ENCODE measurements at places on chromosomes 16 and 17.

GRCh38 chr17:29847527-29848400 is 82.3 kb downstream of the SSH2 start:
- DNase-seq: no peak

DNA sequence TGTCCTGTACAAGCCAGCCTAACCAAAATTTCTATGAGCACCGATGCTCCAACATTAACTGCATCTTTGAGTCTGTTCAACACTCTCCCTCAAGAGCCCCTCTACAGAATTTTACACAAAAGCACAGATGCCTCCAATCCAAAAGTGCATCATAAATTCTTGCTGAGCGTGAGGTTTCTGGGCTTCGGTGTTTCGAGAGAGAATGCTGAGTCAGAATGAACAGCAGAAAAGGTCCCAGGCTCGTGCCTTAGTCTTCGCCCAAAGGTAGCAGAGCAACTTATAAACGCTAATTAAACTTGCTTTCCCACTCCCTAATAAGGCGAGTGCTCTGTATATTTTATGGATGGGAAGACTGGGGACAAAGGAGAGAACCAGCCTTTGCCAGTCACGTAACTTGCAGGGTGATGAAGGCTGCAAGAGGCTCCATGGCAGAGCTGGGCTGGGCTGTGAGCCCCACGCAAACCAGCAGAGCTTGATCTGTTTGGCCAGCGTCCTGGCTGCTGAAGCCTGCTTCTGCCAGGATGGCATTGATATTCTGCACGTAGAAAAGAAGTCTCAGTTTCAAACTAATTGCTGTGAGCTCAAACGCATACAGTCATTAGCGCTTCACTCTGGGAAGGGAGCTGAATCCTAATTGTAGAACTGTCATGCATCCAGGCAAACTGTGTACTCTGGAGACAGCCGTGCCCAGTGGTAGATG is 138.5 kb downstream of the DNAH9 start:
- DNase-seq: no peak

DNA sequence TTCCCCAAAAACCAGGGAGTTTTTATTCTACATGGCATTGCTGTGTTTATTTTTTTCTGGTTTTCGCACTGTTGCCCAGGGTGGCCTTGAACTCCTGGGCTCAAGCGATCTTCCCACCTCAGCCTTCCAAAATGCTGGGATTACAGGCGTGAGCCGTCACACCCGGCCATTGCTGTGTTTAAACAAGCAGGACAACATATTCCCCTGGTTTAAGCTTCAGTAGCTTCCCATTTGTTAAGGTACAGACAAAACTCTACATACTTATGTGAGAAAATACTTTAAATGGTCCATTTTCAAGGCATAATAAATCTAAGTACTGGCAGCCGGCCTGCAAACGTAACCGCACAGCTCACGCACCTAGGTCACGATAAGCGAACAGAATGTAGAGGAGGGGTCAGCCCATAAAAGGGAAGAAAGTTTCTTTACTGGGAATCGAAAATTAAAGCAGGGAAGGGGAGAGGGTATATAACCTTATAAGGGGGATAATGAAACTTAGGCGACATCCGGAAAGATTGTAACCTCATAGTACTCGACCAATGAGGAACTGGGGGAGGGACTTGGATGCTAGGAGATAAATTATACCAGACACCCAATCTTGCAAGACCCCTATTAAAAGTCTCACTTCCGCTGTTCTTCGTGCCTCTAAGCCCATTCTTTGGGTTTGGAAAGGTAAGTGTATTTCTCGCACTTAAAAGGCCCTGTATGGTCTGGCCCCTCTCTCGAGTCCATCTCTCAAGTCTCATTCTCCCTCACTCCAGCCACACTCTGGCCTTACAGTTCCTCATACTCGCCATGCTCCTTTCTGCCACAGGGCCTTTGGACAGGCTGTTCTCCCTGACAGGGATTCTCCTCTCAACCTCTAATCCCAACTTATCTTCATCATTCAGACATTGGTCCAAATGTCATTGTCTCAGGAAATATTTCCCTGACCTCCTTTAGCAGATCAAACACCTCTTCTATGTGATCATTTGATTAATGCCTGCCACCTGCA is 59.2 kb downstream of the TEX14 start:
- no peak for DNase-seq

DNA sequence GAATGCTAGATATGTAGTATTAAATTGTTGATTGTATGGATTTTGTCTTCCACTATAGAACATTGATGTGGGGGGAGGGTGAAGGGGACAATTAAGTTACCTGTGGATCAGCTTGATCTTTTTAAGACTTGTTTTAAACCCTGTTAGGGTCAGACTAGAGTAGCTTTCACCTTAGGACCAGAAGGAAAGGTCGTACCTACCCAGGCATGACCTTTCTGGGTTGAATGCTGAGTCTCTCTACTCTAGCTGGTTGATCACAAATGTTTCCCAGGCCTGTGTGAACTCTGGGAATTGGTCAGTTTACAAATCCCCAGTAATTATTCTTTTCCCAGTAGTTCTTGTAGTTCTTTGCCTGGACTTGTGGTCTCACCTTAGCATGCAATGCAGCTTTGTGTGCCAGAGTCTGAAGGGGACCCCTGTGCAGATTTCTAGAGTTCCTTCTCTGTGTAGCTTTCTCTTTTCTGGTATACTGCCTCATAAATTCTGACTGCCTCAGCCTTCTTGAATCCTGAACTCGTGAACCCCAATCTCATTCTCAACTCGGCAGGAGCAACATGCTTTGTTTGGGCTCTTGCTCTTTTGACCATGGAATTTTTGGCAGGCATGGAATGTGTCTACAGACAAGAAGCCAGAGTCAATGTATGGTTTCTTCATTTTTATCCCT is 54.1 kb downstream of the VMP1 start:
- DNase-seq: no peak

DNA sequence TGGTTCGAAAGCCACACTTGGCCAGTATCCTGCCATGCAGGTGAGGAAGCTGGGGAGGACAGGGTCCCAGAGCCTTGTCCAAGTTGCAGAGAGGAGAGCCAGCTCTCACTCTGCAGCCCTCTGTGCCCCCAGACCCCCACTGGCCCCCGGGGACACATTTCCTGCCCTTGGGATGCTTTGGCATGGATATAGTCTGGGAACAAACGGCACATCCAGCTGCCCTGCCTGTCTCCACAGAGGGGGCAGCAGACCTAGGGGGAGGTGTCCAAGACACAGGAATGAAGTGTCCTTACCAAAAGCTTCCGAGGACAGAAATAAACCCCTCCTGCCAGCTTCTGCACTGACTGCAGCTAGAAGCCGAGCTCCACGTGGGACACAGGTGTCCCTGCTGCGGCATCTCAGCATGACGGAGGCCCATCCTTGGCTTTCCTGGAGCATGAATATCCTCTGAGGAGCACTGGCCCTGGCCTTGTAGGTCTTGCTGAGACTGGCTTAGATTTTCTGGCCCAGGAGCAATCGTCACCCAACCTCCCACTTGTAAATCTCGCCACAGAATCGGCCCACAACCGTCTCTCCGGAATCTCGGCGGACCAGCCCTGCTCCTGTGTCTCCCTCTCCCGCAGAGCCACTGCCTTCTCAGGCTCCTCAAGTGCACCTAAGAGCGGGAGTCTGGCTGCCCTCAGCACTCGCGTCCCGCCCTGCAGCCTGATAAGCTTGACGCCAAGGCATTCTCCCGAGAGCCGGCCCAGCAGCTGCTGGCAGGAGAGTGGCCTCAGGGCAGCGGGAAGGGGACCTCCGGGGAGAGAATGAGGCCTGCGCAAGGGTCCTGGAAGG is 1.1 kb upstream of the CAPN15 start:
- DNase-seq: no peak

GRCh38 chr16:66541388-66542355 is 8.2 kb downstream of the TK2 start:
- DNase-seq: no peak

DNA sequence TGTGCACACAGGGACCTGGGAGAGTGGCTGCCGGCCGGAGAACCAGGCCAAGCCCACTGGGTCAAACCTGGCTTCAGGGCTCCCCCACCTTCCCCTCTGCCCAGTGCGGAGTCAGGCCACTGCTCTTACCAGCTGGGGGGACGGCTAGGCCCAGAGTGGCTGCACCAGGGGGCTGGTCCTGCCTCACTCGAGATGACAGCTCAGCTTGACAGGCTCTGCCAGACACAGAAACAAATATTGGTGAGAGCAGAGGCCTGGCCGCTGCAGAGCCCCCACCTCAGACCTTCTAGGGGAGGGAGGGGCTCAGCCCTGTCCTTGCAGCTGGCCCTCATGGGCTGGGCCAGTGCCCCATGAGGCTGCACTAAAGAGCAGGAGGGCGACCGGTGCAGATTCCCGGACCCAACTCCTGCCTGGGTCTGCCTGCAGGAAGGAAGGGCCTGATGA is 4.5 kb downstream of the NUDT16L1 start:
- DNase-seq: no peak

DNA sequence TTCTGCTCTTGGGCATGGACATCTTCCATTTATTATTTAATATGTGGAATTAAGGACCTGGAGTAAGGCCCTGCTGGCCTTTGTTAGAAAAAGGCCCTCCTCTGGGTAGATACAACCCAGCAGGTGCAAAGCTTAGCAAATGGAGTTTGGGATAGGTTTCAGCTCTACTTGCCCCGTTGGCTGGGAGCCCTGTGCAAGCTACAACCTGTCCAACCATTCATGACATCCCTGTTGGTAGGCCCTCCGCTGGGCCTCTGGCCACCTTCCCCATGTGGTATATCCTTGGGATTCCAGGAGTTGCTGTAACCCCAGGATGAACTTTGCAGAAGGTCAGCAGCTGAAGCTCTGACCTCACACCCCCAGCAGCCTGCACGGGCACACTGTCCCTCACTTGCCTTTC is 6.4 kb downstream of the NGFR start:
- no peak for DNase-seq

- DNase-seq: no peak
Observed at GRCh38 chr17:74079537-74080300, 123.8 kb upstream of the RPL38 start.

Data from activated naive CD4-positive, alpha-beta T cell treated with anti-CD3 and anti-CD28 coated beads, Interleukin-2, amount 50 U/mL, for 72 hours (primary cell).